ENCODE measurements at places on chromosomes 2 and 18.

DNA sequence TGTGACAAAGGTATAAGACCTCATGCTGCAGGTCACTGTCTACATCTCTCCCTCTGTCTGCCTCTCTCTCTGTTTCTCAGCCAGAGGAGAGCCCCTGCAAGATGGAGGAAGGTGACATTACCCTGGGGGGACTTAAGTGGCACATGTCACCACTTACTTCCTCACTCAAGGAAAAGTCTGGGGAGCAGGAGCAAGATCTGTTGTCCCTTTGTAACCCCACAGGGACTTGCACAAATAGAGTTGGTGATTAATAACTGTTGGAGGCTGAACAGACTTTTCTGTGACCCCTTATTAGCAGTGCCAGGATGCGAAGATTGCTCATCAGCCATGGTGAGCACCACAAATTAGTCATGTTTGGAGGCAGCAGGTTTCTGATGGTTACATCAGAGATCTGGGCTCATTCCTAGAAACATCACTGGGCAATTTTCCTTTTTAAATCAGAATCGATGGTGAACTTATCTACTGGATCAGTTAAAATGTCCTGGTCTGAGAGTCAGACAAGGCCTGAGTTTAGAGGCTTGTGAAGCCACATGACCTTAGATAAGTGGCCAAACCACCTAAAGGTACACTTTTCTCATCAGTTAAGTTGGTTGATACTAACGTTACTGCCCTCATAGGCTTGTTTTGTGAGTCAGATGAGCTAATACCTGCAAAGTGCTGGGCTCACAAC is 81.2 kb upstream of the LTBP1 start:
- DNase-seq: no peak

DNA sequence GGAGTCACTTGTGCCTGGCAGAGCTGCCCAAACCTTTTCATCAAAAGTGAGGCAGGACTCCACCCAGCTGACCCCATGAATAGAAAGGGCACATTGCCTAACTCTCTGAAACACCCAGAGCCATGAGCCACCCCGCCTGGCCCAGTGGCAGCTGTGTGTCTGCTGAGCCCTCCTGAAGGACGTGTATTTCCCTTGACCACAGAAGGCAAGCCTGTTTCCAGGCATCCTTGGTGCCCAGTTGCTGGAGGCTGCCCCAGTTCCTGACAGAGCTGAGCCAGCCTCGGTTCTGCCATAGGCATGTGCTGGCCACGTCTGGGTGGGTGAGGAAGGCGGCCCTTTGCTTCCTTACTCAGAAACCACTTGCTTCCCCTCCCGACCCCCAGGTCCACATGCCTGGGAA is 124.7 kb upstream of the GLI2 start:
- DNase-seq: no peak

DNA sequence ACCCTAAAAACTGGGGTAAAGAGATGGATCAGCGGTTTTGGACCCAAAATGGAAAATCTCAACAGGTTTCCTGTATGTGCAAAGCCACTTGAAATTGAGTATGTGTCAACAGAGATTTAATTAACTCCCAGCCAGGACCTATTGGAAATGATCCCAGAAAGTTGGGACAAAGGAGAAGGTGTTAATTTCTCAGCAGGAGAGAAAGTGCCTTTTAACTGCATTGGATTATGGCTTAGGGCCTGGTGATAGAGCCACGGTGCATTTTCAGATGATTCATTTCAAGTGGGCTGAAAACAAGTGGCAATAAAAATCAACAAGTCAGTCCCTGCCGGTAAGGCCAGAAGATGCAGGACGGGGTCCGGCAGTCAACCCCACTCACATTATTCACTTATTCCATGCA is 80.2 kb upstream of the BCL11A start:
- no peak for DNase-seq

- DNase-seq: no peak
Observed at GRCh38 chr18:44541159-44541558, 139.5 kb upstream of the SETBP1 start.
